ENCODE measurements at places on chromosomes 4 and X.
A peak's percentile ranks its signal among the peaks of the same experiment; 100 is the strongest.

DNA sequence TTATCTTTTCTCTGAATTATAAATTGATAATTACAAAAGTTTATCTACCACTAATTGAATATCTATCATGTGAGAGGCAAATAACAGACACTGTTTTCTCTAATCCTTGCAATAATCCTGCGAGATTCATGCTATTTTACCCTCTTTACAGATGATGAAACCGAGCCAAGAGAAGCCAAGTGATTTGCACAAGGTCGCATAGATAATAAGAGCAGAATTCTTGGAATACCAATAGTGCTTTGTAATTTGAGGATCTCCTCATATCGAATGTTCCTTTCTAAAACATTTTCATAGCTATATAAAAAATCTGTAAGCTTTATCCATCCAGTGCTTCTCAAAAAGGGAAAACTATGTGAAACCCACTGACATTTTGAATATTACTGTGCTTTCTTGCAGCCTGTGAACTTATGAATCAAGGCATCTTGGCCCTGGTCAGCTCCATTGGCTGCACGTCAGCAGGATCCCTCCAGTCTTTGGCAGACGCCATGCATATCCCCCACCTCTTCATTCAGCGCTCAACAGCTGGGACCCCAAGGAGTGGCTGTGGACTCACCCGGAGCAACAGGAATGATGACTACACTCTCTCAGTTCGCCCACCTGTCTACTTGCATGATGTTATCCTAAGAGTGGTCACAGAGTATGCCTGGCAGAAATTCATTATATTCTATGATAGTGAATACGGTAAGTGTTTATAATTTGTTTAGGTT is 743.8 kb upstream of the ATOH1 start:
- DNase-seq, result no peak

GRCh38 chrX:154013614-154014360 is 5.9 kb downstream of the IRAK1 start:
- DNase-seq, result peak; percentile 67

- no peak for DNase-seq
Observed at GRCh38 chrX:46841346-46841745, 4.5 kb downstream of the RP2 start.

- no peak for DNase-seq
Observed at GRCh38 chr4:142091085-142091513, 454.7 kb downstream of the IL15 start.

GRCh38 chr4:142353149-142353738 is 492.9 kb downstream of the INPP4B start:
- peak; percentile 61 for DNase-seq

DNA sequence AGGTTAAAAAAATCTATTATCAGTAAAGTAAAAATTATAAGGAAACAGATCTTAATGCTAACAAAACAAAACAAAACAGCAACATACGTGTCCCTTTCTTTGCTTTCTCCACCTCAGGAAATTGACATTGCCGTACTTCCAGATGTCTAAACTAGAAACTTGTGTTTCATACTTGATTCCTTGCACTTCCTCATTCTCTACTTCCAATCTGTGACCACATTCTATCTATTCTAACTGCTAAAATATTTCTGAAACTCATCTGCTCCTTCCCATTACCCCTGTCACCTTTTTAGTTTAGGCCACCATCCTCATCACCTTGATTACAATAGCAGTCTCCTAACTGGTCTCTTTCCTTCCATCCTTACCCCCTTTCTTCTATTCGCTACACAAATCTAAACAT is 22.5 kb upstream of the RPA4 start:
- DNase-seq, result no peak

DNA sequence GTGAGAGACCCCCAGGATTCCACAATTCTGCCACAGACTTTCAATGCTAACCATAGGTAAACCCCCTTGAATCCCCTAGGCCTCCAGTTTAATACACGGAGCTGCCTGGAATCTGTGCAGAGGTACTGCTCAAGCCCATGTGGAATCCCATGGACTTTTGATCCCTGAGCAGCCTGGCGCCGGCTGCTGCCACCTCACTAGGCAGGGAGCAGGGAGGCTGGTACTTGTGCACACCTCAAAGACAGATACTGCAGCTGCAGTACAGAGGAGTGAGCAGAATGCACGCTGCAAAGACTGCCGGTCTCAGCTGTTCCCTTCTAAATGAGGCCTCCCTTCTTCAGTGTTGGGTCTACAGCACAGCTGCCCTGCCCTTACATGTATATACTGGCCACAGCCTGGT is 79.4 kb downstream of the RPS6KA6 start:
- no peak for DNase-seq

DNA sequence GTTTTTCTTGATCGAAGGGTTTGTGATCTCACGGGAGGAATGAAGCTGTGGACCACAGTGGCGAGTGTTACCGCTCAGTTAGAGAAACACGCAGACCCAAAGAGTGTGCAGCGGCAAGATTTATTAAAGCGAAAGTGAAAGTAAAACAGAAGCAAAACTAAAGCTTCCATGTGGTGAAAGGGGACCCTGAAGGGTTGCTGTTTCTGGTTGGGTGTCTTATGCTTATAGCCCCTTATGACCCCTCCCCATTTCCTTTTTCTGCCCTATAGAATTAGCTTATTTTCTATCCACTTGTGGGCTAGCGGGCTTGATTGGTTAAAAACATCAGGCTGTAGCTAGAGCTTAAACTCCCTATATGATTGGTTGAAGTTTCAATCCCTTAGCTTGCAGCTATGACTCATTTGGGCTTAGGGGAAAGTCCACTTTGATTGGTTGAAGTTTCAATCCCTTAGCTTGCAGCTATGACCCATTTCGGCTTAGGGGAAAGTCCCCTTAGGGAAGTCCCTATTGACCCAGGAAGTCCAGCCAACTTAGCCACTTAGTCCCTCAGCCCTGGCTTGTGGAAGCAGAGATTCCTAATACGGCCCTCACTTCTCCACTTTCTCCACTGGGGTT is 171.2 kb upstream of the NWD2 start:
- no peak for DNase-seq

- DNase-seq, result no peak
Observed at GRCh38 chr4:139171876-139172691, 4.9 kb downstream of the ELF2 start.

- DNase-seq, result no peak
Observed at GRCh38 chr4:181181331-181181730, 1061.9 kb upstream of the TENM3 start.

DNA sequence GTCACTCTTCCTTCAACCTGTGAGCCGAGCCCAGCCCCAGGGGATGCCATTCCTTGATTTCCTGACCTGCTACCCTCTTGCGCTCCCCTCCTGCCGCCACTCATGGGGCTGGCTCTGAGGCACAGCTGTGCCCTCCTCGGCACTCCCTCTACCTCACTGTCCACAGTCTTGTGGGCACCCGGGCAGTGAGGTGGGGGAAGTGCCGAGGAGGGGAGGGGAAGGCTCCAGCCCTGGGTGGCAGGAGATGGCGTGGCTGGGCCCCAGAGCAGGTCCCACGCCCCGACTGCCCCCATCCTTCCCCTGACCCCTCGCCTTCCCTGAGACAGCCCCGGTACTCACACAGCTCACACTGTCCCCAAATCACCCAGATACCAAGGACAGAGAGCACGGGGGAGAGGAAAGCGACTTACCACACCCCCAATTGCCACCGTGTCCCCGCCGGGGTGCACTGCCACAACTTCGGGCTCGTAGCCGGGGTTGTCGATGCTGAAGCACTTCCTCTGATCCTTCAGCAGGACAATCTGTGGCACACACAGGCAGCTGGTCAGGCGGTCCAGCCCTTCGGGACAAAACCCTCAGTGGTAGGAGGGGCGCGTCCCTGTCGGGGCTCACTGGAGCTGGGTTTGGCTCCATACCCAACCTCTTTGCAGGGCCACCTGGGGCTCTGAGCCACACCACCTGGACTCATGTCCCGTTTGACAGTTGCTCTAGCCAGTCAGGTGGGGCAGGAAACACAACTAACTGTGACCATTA is 37.9 kb downstream of the WDR1 start:
- DNase-seq, result no peak

DNA sequence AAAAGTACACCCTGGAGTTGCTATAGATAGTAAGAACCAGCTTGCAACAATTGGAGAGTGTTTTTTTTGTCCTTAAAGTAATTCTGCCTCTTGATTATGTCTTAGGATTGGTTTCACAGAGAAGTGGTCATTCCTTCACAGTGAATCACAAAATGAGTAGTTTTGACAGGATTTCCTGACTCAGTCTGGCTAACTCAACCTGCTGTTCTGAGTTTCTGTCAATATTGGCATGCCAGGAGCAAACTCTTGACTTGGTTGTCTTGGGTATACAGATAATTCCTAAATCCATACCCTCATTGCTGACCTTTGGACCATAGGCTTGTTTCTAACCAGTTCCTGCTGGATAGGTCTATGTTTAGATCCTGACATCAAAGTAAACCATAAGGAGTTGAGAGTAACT is 9.4 kb downstream of the FHIP1A start:
- DNase-seq, result no peak

DNA sequence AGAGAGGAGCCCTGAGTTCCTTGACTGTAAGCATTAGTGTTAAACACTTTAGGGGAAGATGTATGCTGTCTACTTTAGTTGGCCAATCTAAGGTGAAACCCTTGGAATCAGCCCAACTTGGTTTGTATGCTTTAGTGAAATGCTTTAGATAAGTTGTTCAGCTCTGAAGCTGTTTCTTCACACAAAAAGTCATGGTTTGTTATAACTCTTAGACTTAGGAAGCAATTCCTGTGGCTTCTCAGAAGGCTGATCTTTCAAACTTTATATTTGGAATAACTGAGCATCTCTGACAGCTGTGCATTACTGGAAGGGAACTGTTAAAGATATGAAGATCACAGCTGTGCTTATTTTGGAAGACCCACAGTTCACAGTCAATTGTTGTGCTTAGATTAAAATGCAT is 714.1 kb downstream of the FAT4 start:
- no peak for DNase-seq

DNA sequence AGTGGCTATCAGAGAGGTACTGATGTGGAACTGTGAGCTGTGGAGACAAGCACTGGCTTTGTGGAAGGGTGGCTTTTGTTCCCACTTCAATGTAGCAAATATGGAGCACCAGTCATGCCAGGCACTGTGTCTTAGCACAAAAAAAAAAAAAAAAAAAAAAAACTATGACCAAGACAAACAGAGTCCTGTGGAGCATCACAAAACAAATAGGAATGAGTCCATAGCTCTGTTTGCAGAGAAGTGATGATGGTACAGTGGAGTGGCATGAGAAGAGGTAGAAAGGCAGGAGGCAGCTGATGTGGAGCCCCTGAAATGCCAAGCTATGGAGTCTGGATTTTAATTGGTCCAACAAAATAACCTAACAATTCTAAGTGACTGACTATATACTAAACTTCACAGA is 116.9 kb downstream of the RAB28 start:
- no peak for DNase-seq

DNA sequence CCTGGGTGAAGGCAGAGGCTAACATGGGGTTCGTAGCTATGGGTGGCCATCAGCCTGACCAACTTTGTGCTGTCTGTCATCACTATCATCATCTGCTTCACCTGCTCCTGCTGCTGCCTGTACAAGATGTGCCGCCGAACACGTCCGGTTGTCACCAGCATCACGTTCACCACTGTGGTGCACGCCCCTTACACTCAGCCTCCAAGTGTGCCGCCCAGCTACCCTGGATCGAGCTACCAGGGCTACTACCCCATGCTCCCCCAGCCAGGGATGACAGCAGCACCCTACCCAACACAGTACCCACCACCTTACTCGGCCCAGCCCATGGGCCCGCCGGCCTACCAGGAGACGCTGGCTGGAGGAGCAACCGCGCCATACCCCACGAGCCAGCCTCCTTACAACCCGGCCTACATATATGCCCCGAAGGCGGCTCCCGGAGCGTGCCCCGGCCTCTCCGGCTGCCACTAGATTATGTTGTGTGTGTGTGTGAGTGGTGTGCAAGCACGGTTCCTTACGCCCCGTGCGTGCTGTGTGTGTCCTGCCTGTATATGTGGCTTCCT is 238.1 kb upstream of the ZCCHC13 start:
- DNase-seq, result no peak

DNA sequence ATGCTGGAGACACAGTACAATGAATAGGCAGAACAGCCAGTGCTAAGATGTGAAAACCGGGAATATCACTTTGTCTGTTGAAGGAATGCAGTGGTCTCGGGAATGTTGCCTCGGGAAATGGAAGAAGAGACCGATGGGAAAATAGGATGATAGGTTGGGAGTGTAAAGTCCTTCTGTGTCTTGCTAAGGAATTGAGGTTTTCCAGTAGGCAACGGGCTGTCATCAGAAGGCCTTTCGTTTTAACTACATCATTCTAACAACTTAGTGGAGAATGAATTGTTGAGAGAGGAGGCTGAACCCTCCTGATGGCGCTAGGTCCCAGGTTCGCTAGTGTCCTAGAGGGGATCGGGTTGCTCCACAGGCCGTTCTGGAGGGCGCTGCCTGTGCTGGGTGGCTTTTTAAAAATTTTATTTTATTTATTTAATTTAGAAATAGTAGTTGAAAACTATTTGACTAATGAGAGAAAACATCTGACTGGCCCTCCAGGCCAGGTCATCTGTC is 730 bp downstream of the VBP1 start:
- DNase-seq, result no peak

DNA sequence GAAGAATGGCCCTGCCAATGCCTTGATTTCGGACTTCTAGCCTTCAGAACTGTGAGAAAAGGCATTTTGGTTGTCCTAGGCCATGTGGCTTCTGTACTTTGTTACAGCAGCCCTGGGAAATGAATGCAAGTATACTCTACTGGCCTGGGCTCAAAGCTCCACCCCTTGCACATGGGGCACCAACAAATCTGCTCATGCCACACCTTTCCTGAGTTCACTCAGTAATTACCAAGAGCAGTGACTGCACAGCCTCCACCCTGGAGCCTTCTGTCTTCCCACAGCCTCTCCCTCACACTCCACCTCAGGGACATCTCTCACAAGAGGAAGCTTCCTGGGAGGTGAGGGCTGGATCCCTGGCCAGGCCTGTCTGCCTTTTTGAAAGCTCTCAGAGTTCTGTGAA is 29.1 kb upstream of the GAB1 start:
- DNase-seq, result no peak

GRCh38 chr4:136103616-136104015 is 1428.7 kb downstream of the PCDH18 start:
- no peak for DNase-seq

DNA sequence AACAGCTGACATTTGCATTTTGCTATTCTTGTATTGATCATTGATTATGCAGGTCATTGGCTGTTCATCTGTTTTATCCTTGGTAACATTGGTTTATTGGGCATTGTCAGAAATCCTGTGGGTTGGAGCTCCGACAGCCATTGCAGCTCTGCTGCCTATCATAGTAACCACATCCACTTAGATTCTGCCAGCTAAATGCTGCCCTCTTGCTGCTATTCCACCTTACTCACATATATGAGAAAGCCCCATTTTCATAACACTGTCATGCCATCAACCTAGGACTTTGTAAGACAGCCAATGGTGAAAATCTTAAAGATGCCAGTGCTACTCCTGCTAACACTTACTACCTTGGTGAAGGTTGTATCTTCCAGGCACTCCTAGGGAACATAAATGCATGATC is 187.3 kb upstream of the CXCL13 start:
- peak; percentile 16 for DNase-seq

DNA sequence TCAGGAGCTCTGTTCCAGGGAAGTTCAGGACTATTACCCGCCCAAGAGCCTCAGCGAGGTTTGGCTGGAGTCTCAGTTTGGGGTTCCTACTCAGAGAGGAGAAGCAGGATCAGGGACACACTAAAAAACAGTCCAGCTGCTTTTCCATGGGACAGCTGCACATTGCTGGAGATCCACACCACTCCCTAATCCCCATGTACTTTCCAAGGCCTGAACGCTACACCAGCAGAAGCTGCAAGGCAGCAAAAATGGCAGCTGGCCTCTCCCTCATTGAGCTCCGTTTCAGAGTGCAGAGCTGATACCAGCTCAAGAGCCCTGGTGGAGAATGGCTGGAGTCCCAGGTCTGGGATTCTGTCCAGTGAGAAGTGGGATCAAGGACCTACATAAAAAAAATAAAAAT is 551.2 kb upstream of the PABPC5 start:
- no peak for DNase-seq

Measured in CD4-positive, alpha-beta T cell treated with Interferon alpha-2 for 1 hour (primary cell).